ENCODE measurements at places on chromosomes 5 and 9. TPM values are rescaled to one million over a fixed set of nuclear protein-coding genes. Genes with fewer than 3 reads are reported as not detected.
A peak's percentile ranks its signal among the peaks of the same experiment; 100 is the strongest.

- no peak overlapping the region for H3K27ac ChIP-seq
- DNase-seq = no peak
- H3K4me1 ChIP-seq = peaks cover 12% of the 10 kb centered on the region
- no peaks in the 10 kb centered on the region for H3K36me3 ChIP-seq
Observed at GRCh38 chr9:95807326-95807947, 68.1 kb upstream of the ERCC6L2 start.

DNA sequence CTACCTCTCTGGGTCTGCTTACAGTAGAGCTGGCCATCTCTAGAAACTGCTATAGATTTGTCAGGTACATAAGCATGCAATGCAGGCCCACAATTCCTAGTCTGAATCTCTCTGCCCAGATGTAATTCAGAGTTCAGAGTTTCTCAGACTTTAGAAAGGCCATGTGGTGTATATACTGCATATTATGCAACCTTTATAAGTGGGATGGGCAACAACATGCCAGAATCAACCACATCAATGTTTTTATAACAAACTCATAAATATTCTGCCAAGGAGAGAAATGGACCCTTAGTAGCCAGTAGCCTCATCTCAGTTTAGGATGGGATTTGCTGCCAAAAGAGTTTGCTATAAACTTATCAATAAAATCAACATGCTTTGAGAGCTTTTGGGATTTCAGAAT lies 78.8 kb downstream of the SLC1A1 start:
- H3K27me3 ChIP-seq = no peaks in the 10 kb centered on the region
- no peaks in the 10 kb centered on the region for H3K4me1 ChIP-seq
- H3K36me3 ChIP-seq = no peaks in the 10 kb centered on the region
- no peak overlapping the region for H3K4me3 ChIP-seq
- no peak for DNase-seq

GRCh38 chr9:80061940-80062339 lies 490.2 kb downstream of the TLE4 start:
- peak overlapping the region; percentile 56 for H3K27ac ChIP-seq
- H3K4me3 ChIP-seq = no peak overlapping the region
- no peak for DNase-seq
- H3K4me1 ChIP-seq = no peaks in the 10 kb centered on the region
- H3K36me3 ChIP-seq = no peaks in the 10 kb centered on the region

PRDM9 gene
- total RNA-seq = not detected

DNA sequence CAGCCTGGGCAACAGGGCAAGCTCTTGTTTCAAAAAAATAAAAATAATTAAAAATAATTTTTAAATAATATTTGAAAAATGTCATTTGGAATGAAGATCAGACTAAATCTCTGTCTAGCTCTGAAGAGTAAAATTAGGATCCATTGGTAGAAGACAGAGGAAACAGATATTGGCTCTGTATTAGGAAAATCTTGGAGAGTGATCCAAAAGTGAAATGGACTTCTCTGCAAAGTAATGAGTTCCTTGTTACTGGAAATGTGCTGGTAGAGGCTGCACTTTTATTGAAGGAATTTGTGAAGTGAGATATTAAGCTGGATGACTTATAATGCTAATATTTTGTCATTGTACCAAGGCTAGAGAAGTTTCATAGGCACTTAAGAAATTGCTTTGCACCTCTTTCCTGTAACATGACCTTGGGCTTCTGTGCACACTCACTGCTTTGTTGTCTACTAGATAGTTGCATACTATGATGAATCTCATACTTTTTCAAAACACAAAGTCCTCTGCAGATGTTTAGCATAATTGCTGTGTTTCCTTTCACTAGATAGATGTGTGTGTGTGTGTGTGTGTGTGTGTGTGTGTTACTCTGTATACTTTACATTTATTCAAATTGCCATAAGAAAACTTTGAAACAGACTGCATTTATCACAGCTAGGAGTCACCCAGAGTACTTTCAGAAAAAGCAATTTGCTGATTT lies 13.1 kb downstream of the THBS4 start:
- no peak overlapping the region for H3K4me3 ChIP-seq
- no peaks in the 10 kb centered on the region for H3K27me3 ChIP-seq
- no peak overlapping the region for H3K27ac ChIP-seq
- no peak for DNase-seq
- H3K4me1 ChIP-seq = no peaks in the 10 kb centered on the region
- no peaks in the 10 kb centered on the region for H3K36me3 ChIP-seq

GRCh38 chr5:67331296-67331925 lies 134.8 kb upstream of the CD180 start:
- no peak for DNase-seq
- H3K4me3 ChIP-seq = no peak overlapping the region
- no peaks in the 10 kb centered on the region for H3K27me3 ChIP-seq
- H3K4me1 ChIP-seq = no peaks in the 10 kb centered on the region

DNA sequence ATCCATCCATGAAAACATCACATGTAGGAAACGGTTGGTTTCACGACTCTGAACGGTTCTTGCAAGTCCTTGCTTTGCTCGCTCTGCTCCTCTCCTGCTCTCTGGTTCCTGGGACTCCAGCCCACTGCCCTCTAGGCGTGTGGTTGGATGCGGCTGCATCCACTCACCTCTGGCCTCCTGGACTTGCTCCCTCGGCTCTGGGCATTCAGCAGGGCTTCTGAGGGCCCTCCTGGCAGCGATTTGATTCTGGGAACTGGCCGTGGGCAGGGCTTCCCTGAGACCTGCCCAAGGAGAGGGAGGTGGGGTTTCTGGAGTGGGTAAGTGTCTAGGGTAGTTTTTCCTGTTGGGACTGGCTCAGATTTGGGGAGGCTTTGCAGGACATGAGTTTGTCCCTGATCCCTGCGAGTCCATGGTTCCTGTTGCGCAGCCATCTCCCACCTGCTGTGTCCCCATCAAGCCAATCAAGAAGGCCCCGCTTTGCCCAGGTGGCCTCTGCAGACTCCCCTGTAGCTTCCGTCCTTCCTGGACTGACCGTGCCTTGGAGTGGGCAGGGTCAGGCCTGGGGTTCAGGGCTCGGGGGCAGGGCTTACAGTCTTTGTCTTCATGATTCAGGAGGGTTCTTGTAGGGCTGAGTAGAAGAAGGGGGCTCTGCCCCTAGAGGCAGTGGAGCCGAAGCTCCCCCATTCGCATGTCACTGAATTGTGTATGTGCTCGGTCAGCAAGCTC lies 192.3 kb downstream of the CACNA1B start:
- no peak overlapping the region for H3K4me3 ChIP-seq
- H3K4me1 ChIP-seq = no peaks in the 10 kb centered on the region
- H3K36me3 ChIP-seq = no peaks in the 10 kb centered on the region
- no peak overlapping the region for H3K27ac ChIP-seq

JADE2 gene
- 37.5 TPM for total RNA-seq

ARID3C gene
- total RNA-seq = not detected

DNA sequence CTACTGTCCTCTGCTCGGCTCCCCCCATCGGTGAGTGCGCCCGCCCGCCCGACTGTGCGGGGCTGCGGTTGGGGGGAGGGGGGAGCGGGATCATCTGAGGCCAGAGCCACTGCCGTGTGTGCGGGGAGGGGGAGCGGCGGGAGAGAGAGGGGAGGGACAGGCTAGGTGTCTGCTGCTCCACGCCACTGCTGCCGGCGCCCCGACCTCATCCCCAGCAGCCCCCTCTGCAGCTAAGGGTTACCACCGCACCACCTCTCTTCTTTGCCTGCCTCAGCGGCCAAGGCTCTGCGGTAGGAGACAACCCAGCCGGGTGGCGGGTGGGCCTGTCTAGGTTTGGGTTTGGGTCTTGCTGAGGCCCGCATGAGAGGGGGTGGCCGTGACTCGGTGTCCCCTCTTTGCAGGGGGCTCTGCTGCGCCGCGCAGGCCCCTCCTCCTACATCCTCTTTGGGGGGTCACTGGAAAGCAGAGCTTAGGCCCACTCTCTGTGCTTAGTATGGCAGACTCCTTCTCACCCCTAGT lies 670 bp upstream of the PURA start:
- peak overlapping the region; percentile 88 for H3K27ac ChIP-seq
- no peak for DNase-seq
- H3K4me1 ChIP-seq = no peaks in the 10 kb centered on the region
- no peaks in the 10 kb centered on the region for H3K36me3 ChIP-seq
- H3K4me3 ChIP-seq = peak overlapping the region; percentile 84
- H3K27me3 ChIP-seq = no peaks in the 10 kb centered on the region

DNA sequence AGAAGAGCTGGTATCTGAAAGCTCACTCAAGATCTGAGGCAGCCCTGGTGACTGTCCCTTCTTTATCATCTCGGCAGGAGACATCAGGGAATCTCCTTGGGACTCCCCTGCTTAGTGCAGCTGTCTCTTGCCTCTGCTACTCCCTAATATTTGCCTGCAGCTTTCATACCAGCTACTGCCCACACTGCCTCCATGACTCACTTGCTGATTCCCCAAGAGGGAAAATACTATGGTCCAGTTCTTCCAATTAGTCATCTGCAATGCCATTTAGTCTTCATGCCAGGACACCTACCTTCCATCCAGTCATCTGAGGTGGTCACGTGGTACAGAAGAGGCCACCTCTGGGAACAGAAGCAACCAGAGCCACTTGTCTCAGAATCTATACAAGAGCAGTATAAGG lies 270.8 kb downstream of the NTRK2 start:
- H3K4me3 ChIP-seq = no peak overlapping the region
- no peaks in the 10 kb centered on the region for H3K27me3 ChIP-seq
- no peaks in the 10 kb centered on the region for H3K36me3 ChIP-seq
- no peak overlapping the region for H3K27ac ChIP-seq
- no peaks in the 10 kb centered on the region for H3K4me1 ChIP-seq

DNA sequence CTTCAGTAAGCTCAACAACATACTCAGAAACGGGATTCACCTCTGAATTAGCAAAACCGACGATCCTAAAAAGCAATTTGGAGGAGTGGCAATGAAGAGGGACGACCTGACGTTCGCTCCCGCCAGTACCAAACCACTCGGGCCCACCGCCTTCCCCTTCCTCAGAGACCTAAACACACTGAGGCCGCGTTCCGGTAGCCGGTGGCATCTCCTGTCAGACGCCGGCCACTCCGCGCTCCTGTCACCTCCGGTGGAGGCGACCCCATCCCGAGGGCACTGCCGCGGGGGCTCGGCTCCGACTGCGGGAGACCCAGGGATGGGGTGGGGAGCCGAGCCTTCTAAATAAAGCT lies 617 bp downstream of the PPP6C start:
- no peaks in the 10 kb centered on the region for H3K27me3 ChIP-seq
- H3K4me3 ChIP-seq = peak overlapping the region; percentile 94
- peak overlapping the region; percentile 93 for H3K27ac ChIP-seq
- no peak for DNase-seq
- H3K4me1 ChIP-seq = peaks cover 47% of the 10 kb centered on the region

GRCh38 chr9:89179540-89179894 lies 899 bp upstream of the SHC3 start:
- H3K27ac ChIP-seq = peak overlapping the region; percentile 80
- peaks cover 18% of the 10 kb centered on the region for H3K27me3 ChIP-seq
- DNase-seq = no peak

PCDHB10 gene
- 2.5 TPM for total RNA-seq

TENT4A gene
- total RNA-seq = 14.9 TPM

ANKRD34B gene
- total RNA-seq = not detected

PCDHGA9 gene
- total RNA-seq = 5.2 TPM

RNF208 gene
- 5.9 TPM for total RNA-seq

GABRB2 gene
- 0.37 TPM for total RNA-seq

DNA sequence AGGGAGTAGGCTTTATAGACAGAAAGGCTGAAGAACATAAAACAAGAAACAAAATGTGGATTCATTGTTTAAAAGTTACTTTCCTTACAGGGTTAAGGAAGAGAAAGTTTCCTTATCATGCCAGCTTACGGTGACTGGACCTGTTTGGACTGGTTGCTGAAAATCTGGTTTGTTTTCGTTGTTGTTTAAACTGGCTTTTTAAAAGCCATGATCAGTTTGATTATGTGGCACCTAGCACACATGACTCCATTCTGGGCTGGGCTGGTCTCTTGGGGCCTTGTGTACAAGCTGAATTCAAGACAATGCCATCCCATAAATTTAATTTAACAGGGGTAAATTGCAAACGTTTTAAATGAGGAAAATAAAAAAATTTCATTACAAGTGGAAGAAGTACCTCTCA lies 18.4 kb upstream of the ZNF474 start:
- no peaks in the 10 kb centered on the region for H3K27me3 ChIP-seq
- no peaks in the 10 kb centered on the region for H3K4me1 ChIP-seq
- no peak overlapping the region for H3K4me3 ChIP-seq
- no peaks in the 10 kb centered on the region for H3K36me3 ChIP-seq
- DNase-seq = no peak

GRCh38 chr5:131993676-131994075 lies 17.8 kb downstream of the ACSL6 start:
- DNase-seq = no peak
- no peaks in the 10 kb centered on the region for H3K4me1 ChIP-seq
- H3K27me3 ChIP-seq = no peaks in the 10 kb centered on the region
- H3K27ac ChIP-seq = no peak overlapping the region

PCDHGA5 gene
- 5.0 TPM for total RNA-seq

DNA sequence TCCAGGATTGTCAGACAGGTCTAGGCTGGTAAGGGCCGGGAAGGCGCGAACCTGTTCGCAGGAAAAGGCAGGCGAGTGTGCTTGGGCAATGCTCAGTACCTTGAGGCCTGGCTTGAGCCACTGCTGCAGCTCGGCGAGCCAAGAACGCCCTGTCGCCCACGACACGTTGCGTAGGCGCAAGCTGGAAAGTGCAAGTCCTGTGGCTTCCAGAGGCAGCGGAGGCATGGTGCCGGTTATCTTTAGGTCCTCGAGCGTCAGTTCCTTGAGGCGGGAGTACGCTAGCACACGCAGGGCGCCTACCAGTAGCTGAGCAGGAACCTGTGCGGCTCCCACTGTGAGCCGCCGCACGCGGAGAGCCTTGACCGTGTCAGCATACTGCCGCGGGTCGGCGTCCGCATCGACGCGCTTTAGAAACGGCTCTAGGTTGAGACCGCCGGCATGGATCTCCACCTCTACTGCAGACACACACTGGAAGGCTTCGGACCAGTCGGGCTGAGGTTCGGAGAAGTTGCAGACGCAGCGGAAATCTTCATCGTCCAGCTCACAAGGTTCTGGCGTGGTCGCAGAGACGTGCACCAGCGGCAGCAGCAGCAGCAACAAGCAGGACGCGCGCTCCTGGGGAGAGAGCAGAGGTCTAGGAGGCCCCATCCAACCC lies 482 bp downstream of the CD14 start:
- no peaks in the 10 kb centered on the region for H3K36me3 ChIP-seq
- peak; percentile 68 for DNase-seq
- peak overlapping the region; percentile 57 for H3K27ac ChIP-seq
- no peaks in the 10 kb centered on the region for H3K4me1 ChIP-seq
- H3K27me3 ChIP-seq = no peaks in the 10 kb centered on the region
- peak overlapping the region; percentile 60 for H3K4me3 ChIP-seq
